ENCODE measurements at places on chromosomes 1 and 21.

DNA sequence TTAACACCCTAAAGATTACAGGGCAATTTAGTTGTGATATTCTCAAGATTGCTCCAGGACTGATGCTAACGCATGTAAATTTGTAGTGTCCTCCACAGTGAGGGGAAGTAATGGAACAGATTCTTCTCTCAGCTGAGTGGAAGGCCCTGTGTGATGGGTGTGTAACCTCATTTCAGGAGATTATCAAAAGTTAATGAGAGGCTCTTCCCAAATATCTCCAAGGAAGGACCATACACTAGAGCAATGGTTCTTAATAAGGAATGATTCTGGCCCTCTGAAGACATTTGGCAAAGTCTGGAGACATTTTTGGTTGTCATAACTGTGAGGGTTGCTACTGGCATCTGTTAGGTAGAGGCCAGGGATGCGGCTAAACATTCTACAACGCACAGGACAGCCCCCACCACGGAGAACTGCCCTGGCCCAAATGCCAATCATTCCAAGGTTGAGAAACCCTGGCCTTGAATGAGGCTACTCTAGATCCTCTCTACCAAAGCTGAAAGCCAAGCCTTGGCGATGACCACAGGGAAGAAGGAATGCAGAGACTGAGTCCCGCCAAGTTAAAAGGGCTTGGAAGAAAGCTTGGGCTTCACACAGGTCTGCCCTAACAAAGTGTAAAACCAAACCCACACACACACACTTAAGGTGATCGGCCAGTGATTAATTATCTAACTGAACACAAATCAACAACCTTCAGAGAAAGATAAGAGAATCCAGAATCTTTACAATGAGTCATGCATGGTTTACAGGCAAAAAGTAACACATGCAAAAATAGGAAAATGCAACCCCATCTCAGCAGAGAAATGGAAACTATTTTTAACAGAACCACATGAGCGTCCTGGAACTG is 135.8 kb downstream of the SYF2 start:
- no peak for DNase-seq

DNA sequence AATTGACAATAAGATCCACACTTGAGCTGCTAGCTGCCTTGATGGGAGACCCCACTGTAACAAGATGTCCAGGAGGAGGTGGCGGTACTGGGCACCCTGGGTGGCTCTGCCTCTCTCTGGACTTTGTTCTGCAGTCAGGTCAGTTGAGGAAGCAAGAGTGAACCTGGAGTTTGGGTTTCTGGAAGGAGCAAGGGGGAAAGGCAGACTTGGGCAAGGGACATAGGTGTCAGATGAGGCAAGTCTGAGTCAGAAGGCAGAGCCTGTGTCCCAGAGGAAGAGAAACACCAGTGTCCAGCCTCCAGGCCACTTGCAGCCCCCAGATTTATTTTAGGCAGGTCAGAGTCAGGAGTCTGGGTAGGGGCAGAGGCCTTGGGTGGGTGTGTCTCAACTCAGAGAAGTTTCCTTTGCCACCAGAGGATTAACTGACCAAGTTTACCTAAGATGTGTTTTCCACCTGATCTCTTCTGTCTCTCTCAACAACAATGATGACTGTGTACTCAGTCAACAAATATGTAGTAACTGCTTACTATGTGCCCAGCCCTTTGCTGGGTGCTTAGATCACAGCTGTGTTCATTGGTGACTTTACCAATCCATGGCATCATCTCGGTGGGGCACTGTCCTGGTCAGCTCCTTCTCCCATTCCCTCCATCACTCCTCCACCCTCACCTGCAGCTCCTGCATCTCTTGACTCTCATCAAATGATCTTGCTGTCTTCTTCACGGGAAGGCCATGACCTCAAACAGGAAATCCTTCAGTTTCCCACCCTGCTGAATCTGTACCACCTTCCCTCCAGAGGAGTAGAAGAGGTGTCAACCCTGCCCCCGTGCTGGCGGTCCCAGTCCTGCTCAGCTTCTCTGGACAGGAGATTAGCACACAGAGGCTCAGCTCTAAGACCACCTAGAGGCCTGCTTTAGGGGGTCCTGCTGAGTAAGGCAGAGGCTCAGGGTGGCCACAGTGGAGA is 36.6 kb downstream of the ELF3 start:
- peak; percentile 98 for DNase-seq

DNA sequence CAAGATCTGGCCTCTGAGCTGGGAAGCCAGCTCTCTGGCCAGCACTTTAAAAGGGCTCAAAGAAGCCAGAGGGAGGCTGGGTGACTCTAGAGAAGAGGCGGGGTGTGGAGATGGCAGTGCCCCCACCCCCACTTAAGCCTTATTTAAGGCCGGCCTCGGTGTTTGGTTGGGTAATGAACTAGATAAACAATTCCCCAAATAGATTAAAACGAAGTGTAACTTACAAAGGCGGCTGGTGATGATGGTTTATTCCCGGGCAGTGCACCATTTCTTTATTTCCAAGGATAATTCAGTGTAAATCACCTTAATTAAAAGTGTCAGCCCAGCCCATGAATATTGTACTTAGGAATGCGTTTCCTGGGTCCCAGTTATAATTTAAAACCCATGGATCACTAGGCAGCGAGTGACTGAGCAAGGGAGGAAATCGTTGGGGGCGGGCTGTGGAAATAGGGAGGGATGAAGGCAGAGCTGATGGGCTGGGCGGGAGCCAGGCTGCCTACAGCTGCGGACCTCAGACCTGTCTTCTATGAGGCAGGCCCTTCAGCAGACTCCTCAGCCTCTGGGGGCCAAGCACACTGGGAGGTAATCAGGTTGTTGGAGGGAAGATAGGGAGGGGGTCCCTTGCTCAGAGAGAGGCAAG is 54.9 kb downstream of the TMEM53 start:
- DNase-seq = no peak

- no peak for DNase-seq
Observed at GRCh38 chr21:16570856-16571255, 841.1 kb downstream of the USP25 start.

GRCh38 chr21:42818328-42818749 is 61.0 kb downstream of the WDR4 start:
- DNase-seq = peak; percentile 66

GRCh38 chr1:245604979-245605378 is 450.2 kb downstream of the KIF26B start:
- no peak for DNase-seq

DNA sequence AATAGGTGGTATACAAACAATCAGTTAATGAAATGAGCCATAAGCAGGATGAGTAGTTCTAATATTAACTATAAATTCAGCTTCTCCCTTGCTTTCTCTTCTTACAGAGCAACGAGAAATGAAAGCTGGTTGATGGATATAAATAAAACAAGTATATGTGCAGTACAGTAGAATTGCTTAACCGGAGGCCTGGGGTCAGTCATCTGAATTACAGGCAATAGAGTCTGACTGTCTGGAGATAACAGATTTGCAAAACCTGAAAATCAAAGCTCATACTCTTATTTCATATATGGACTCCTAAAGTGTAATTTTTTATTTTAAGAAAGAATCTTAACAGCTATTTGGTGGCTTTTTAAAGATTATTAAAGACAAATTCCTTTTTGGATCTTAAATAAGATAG is 43.1 kb upstream of the SGIP1 start:
- DNase-seq = no peak

DNA sequence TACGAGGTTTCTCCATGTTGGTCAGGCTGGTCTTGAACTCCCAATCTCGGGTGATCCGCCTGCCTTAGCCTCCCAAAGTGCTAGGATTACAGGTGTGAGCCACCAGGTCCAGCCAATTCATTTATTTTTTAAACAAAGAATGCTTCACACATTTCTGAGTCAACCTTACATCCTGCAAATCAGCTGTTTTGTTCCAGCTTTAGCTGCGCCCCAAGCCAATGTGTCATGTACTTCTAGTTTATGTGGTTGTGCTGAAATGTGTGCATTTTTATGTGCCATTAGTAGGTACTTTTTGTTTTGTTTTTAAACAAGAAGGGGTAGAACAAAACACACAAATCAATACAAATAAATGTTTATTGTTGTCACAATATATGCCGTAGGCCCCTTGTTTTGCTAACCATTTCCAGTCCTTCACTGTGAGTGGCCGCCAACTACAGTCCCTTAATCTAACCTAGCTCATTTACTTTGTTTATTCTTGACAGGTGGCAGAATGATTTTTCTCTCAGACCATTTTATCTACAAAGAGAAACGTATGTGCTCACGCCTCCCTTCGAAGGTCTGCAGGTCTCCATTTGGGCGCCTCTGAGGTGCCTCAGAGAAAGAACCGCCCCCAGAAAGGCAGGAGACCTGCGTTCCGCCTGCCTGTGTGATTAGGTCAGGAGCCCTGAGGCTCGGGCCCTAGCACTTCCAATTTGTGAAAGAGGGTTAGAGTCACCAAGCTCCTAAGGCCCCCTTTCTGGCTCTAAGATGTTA is 2.8 kb upstream of the CASQ2 start:
- peak; percentile 61 for DNase-seq
